ENCODE measurements at places on chromosomes 1 and 21. TPM values are rescaled to one million over a fixed set of nuclear protein-coding genes. Genes with fewer than 3 reads are reported as not detected.
A peak's percentile ranks its signal among the peaks of the same experiment; 100 is the strongest.

GRCh38 chr1:206486995-206487788 is 16.9 kb downstream of the IKBKE start:
- no peak for DNase-seq

- DNase-seq = no peak
Measured at GRCh38 chr1:63328781-63329180, 6.4 kb downstream of the FOXD3 start.

Gene LORICRIN
- total RNA-seq = not detected

DNA sequence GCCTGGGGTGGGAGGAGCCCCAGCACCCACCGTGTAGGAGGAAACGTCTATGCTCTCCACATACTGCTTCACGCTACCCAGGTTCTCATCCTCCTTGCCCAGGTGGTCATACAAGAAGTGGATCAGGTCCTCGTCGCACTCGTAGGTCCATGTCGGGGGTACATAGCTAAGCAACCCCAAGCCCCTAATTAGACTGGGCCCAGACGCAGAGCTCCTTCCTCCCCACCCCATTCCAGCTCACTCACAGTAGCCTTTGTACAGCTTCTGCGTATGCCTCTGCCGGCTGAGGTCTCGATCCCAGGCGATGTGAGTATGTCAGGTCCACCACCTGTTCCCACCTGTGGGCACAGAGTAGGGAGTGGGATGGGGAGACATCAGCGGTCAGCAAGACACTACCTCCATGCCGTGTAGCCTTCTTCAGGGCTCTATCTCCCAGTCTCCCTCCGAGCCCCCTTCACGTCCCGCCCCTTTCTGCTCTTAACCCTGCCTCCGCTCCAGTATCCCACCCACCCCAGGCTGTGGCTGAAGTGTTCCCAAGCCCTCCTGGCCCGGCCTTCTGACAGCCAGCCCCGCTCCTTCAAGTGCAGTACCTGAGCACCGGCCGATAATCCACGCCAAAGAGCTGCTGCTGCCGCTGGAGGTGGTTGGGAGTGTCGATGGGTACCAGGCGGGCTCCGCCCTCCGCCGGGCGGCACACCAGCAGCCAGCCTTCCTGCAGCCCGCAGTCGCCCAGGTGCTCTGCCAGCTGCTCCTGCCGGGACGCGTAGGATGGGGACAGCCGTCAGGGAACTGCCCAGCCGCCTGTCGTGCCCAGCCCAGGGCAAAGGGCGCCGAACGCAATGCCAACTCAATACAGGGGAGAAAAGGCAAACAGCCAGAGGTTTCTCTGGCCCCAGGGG is 919 bp downstream of the HECTD3 start:
- DNase-seq = peak; percentile 53

DNA sequence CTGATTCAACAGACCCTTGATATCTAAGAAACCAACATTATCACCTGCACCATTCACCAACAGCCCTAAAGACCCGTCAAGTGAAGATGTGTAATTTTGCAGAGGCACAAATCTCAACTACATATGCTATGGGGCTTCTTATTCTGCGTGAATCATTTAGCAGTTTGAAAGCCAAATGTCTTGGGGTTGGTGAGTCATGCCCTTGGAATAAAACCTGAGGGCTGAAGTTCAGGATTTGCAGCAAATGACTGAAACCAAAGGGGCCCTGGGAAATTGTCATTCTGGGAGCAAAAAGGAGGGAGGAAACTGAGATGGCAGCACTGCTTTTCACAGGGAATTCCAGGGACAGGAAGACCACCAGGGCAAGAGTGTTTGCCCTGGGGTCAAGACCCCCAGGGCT is 79.2 kb upstream of the TNR start:
- DNase-seq = no peak
